Fibroblast of upper back skin (primary cell): ENCODE measurements at places on chromosomes 5 and 9.

DNA sequence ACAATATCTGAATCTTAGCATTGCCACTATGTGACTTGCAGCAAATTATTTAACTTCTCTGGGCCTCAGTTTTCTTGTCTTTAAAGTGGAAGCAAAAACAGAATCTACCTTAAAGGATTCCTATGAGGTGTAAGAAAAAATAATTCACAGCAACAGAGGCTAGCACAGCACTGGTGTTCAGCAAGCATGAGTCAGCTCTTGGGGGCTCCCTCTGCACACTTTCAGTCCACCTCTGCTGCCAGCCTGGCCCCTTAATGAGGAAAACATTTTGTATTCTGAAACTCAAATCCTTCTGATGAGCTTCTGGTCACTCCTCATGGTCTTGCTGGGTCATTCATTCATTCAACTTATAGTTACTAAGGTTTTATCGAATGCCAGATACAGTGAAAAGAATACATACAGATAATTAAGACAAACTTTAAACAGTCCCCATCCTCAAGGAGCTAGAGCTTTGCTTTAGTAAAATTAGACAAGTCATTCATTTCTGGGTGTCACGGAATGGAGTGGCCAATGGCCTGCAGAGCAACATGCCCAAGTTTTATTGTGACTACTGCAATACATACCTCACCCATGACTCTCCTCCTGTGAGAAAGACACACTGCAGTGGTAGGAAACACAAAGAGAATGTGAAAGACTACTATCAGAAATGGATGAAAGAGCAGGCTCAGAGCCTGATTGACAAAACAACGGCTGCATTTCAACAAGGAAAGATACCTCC lies 26.8 kb upstream of the IQGAP2 start:
- DNase-seq: peak; percentile 31

DNA sequence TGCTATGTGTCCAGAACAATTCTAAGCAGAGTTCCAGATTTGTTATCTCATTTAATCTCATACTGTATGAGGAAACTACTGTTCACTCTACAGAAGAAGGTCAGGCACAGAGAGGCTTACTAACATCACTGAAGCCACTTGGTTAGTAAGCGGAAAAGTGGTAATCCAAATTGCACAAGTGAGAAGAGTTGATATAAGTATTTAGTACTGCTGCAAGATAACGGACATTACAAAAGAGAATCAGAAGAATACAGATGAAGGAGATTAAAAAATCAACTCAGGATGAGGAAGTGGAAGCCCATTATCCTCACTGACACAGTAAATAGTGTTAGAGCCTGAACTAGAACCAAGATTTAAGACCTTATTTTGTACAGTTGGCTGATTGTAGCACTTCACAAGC lies 22.3 kb upstream of the TLR4 start:
- DNase-seq: no peak

GRCh38 chr9:113677057-113677456 lies 199.1 kb upstream of the ZNF618 start:
- no peak for DNase-seq

DNA sequence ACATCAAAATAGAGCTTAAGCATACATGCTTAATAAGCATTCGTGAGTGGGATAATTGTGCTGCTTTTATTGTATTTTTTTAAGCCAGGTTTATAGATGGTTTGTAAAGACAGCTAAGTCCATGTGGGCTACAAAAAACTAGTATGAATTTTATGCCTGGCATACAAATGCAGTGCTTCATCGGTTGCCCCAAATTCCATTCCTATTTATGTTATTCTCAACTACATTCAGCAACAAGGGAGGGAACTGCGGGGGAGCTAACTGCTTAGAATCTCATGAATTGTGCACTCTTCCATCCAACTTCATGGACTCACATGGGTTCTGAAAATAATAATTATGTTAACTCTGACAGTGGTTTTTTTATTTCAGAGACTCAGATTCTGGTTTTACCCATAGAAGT lies 199.2 kb downstream of the FAM170A start:
- DNase-seq: no peak

- DNase-seq: no peak
Measured at GRCh38 chr9:135249711-135250110, 162.2 kb downstream of the OLFM1 start.

DNA sequence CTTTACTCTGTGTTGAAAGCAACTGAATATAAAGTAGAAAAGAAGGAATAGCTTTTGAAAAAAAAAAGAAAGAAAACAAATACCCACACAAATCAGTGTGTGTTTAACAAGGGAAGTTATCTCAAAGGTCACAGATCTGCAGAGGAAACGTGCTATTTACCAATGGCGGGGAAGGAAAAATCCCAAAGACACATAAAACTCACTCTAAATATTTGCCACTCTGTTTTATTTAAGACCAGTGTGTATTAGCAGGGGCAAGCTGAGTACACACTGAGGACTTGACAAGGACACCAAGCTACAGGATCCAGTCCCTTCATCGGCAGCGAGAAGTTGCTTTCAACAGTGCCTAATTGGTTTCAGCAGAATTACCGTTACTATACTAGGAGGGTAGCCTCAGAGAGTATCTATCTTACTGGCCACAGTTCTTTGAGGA lies 252.5 kb downstream of the DEPDC1B start:
- no peak for DNase-seq

DNA sequence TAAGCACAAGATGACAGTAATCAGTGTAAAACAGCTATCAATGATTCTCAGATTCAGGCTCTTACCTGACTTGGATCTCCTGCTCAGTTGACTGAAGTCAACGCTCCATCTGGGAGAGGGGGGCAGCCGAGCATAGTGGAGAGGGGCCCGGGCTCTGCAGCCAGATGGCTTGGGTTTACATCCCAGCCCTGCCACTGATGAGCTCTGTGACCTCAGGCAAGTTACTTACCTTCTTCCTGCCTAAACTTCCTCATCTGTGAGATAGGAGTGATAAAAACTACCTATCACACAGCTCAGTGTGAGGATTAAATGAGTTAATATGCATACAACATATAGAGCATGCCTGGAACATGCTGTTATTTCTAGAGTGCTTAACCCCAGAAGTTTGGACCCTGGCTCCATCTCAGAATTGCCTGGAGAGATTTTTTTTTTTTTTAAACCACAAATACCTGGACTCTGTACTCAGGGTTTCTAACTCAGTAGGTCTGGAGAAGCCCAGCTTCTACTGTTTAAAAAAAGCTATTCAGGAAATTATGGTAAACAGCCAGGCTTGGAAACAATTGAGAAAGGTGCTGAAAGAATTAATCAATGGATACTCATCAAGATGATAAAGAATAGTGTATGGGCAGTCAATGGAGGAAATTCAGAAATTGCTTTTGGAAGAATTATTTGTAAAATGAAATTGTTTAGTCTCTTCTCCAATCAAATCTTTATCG lies 72.2 kb downstream of the ANKRD55 start:
- no peak for DNase-seq

DNA sequence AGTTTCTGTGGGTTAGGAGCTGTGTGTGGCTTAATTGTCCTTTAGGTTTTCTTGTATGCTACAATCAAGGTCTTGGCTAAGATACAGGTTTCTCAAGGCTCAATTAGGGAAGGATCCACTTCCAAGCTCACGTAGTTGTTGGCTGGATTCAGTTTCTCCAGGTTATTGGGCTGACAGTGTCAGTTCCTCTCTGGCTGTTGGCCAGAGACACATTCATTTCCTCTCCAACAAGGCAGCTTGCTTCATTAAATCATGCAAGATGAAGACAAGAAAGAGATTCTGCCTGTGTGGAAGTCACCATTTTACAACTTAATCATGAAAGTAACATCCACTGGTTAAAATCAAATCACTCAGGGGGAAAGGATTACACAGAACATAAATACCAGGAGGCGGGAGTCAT lies 275.7 kb upstream of the KIF2A start:
- no peak for DNase-seq

GRCh38 chr5:7576023-7576715 lies 180.2 kb downstream of the ADCY2 start:
- no peak for DNase-seq

- DNase-seq: no peak
Measured at GRCh38 chr9:124005029-124005771, 6.4 kb upstream of the LHX2 start.

GRCh38 chr9:113868501-113868900 lies 7.6 kb upstream of the ZNF618 start:
- no peak for DNase-seq

DNA sequence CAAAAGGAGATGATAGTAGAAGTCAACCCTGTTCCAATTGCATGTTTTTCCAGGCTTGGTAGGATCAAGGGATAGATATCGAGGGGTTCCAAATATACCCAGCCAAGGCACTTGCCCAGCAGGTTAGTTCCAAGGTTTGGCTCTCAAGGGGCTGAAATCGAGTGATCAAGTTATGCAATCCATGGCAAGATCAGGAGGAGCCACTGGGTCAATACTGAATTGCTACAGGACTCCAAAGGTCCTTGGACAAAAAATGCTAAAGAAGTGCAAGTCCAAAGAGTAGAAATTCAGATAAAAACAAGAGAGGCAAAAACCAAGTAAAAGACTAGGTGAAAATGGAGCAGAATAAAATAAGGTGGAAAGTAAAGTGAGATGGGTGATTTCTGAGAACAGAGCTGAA lies 179.1 kb upstream of the RFX3 start:
- no peak for DNase-seq
